ENCODE measurements at places on chromosomes 7 and 10. TPM values are rescaled to one million over a fixed set of nuclear protein-coding genes. Genes with fewer than 3 reads are reported as not detected.

Gene ZNF485
- 4.8 TPM for total RNA-seq

Gene CACNA2D1
- 9.5 TPM for total RNA-seq

Gene GJD4
- not detected for total RNA-seq

Gene TUBB8
- not detected for total RNA-seq

Gene HMX2
- total RNA-seq, result not detected

Gene MSS51
- 1.9 TPM for total RNA-seq

Gene ANKRD61
- total RNA-seq, result not detected

DNA sequence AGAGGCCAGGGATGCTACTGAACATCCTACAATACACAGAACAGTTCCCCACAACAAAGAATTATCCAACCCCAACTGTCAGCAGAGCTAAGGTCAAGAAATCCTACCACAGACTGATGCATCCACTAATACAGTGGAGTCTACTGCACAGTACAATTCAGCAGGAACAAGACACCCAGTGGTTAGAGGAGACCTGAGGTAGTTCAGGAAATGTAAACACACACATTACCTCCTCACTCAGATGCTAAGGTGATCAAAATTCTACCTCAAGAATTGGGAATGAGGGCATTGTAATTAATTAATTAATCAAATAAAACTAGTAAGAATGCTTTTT, 91.4 kb downstream of the ZFAND4 start:
- H3K36me3 ChIP-seq, result no peaks in the 10 kb centered on the region
- no peaks in the 10 kb centered on the region for H3K27me3 ChIP-seq
- no peak for DNase-seq
- H3K27ac ChIP-seq, result no peak overlapping the region
- no peaks in the 10 kb centered on the region for H3K4me1 ChIP-seq

DNA sequence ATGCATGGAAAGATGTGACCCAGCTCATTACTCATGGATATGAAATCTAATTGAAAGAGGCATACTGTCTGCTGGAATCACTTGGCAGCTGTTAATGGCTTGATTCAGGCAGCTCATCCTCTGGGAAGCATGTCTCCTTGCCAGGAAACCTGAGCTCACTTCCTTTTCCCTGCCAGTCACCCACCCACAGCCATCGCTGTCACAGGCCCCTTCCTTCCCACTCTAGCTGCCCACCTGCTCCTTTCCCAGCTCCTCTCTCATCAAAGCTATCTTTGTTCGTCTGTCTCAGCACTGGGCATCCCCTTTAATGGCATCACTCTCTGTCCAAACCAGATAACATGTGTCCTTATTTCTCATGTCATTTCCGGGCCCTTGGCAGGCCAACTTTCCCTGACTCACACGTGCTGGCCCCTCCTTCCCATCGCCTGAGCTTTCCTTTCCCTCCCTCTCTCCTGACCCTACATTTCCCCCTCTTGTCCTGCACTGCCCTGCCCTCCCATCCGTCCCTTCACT, 721.9 kb downstream of the TNS3 start:
- H3K27ac ChIP-seq, result no peak overlapping the region
- DNase-seq, result no peak
- no peak overlapping the region for H3K4me3 ChIP-seq
- H3K4me1 ChIP-seq, result no peaks in the 10 kb centered on the region
- H3K36me3 ChIP-seq, result no peaks in the 10 kb centered on the region

DNA sequence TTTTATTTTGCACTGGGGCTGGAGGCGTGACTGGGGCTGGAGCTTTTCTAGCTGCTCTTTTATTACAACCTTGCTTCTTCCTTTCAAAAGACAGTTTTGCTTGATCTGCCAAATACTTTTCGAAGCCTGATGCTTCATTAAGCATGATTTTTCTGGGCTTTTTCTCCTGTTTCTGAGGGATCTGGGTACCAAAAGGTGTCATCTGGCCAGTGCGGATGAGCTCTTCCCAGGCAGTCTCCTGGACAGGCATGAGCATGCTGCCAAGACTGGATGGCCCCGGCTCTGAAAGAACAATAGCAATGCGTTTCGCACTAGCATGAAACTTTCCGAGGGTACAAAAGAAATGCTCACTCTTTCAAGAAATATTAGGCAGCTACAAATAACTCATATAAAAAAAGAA, 14.4 kb downstream of the ERCC6 start:
- H3K4me1 ChIP-seq, result no peaks in the 10 kb centered on the region
- no peaks in the 10 kb centered on the region for H3K27me3 ChIP-seq
- H3K36me3 ChIP-seq, result peaks cover 69% of the 10 kb centered on the region
- no peak overlapping the region for H3K4me3 ChIP-seq

DNA sequence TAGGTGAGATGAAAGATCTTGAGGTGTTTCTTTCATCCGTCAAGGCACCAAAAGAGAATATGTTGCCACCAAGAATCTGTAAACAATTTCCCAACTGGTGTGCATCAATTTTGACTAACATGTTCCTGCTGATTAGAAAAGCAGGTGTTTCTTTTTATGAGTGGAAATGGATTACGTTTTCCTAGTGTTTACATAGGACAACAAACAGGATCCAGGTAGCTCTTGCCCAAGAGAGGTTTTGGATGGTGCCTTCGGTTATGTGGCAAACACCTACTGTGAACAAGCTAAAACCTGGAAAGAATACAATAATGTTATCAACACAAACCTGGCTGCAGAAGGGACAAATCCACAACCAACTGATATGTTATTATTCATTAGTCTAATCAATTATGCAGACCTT, 53.6 kb upstream of the WNT16 start:
- H3K4me3 ChIP-seq, result no peak overlapping the region
- no peak for DNase-seq
- H3K4me1 ChIP-seq, result peaks cover 16% of the 10 kb centered on the region
- H3K27me3 ChIP-seq, result no peaks in the 10 kb centered on the region
- no peaks in the 10 kb centered on the region for H3K36me3 ChIP-seq
- peak overlapping the region; percentile 49 for H3K27ac ChIP-seq

DNA sequence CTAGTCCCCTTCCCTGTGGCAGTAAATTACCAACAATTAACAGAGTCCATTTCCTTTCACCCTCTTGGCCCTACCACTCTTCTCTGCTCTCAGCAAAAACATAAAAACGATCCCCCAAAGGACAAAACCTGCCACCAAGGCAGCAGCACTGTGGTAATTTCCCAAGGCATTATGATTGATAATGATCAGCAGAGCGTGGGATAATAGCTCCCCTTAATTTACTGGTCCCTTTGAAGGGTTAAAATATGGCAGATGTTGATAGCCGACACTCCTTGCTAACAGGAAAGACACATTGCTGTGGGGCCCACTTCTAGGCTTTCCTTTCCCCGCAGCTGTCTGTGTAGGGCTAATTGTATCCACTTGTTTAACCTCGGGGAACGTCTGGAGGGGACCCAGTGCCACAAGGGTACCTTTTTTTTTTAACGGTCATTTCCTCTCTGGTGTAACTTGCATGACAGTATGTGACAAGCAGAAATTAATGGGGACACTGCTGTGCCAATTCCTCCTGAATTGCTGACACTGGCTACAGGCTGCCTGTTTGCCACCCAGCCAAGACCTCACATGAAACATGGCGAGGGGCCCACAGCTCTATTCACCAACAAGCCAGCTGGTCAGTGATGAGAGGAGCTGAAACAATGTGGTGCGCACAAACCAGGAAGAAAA, 81.3 kb downstream of the CDK6 start:
- DNase-seq, result no peak
- H3K4me1 ChIP-seq, result peaks cover 21% of the 10 kb centered on the region
- no peaks in the 10 kb centered on the region for H3K36me3 ChIP-seq
- no peaks in the 10 kb centered on the region for H3K27me3 ChIP-seq
- H3K27ac ChIP-seq, result peak overlapping the region; percentile 18

GRCh38 chr7:82017334-82017943, 247.6 kb upstream of the HGF start:
- DNase-seq, result no peak
- H3K36me3 ChIP-seq, result no peaks in the 10 kb centered on the region
- H3K27ac ChIP-seq, result no peak overlapping the region
- no peak overlapping the region for H3K4me3 ChIP-seq
- no peaks in the 10 kb centered on the region for H3K27me3 ChIP-seq

- H3K27ac ChIP-seq, result no peak overlapping the region
- H3K36me3 ChIP-seq, result no peaks in the 10 kb centered on the region
- DNase-seq, result no peak
- H3K27me3 ChIP-seq, result no peaks in the 10 kb centered on the region
- peaks cover 9% of the 10 kb centered on the region for H3K4me1 ChIP-seq
These were observed 74.0 kb downstream of the DGKI start for GRCh38 chr7:137772748-137773147.

GRCh38 chr10:69768386-69768785, 33.3 kb upstream of the COL13A1 start:
- no peaks in the 10 kb centered on the region for H3K4me1 ChIP-seq
- H3K4me3 ChIP-seq, result no peak overlapping the region
- no peaks in the 10 kb centered on the region for H3K27me3 ChIP-seq
- H3K27ac ChIP-seq, result no peak overlapping the region
- DNase-seq, result no peak

GRCh38 chr7:21128062-21128817, 299.6 kb upstream of the SP4 start:
- H3K36me3 ChIP-seq, result no peaks in the 10 kb centered on the region
- H3K27me3 ChIP-seq, result peaks cover 15% of the 10 kb centered on the region
- DNase-seq, result no peak
- no peak overlapping the region for H3K4me3 ChIP-seq
- H3K27ac ChIP-seq, result no peak overlapping the region
- H3K4me1 ChIP-seq, result peaks cover 5% of the 10 kb centered on the region

GRCh38 chr10:10054466-10054865, 963.2 kb upstream of the CELF2 start:
- no peaks in the 10 kb centered on the region for H3K27me3 ChIP-seq
- no peaks in the 10 kb centered on the region for H3K4me1 ChIP-seq
- no peaks in the 10 kb centered on the region for H3K36me3 ChIP-seq
- no peak for DNase-seq
- no peak overlapping the region for H3K4me3 ChIP-seq
- no peak overlapping the region for H3K27ac ChIP-seq

GRCh38 chr7:91201442-91202113, 62.7 kb upstream of the FZD1 start:
- no peaks in the 10 kb centered on the region for H3K27me3 ChIP-seq
- H3K36me3 ChIP-seq, result no peaks in the 10 kb centered on the region
- H3K4me3 ChIP-seq, result no peak overlapping the region

DNA sequence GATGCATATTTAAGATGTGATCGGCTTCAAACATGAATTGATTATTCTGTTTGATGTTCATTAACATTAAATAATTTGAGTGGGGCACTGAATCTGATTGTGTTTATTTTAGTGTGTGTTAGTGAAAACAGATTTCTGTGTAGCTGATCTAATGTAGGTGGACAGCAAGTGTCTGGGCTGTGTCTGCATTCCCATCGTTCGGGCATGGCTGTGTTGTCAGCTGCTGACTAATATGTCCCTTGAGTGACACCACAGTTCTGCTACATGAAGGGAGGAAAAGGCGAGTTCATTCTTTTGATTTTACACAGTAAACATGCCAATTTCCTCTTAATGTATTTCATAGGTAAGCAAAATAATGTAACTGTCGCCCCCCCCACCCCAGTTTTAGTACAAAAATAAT, 203.0 kb downstream of the CNTNAP2 start:
- no peaks in the 10 kb centered on the region for H3K4me1 ChIP-seq
- no peak overlapping the region for H3K4me3 ChIP-seq
- no peaks in the 10 kb centered on the region for H3K36me3 ChIP-seq
- H3K27ac ChIP-seq, result no peak overlapping the region

DNA sequence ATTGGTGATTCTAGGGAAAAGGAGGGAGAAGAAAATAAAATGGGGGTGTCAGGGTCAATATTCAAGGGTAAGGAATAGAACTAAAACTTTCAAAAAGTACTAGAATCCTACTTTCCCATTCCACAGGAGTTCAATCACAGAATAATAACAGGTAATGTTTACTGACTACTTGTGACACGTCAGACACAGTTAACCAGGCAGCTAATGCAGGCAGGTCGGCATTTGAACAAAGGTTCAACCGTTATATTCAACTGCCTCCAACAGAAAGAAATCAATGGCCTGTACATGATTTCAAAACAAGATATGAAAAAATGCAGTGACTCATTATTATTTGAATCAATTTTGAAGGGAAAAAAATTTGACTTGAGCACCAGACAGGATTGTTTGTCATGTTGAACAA, 3.1 kb downstream of the ASB15 start:
- no peaks in the 10 kb centered on the region for H3K36me3 ChIP-seq
- no peak for DNase-seq
- H3K4me3 ChIP-seq, result no peak overlapping the region
- H3K27me3 ChIP-seq, result no peaks in the 10 kb centered on the region
- H3K4me1 ChIP-seq, result no peaks in the 10 kb centered on the region

DNA sequence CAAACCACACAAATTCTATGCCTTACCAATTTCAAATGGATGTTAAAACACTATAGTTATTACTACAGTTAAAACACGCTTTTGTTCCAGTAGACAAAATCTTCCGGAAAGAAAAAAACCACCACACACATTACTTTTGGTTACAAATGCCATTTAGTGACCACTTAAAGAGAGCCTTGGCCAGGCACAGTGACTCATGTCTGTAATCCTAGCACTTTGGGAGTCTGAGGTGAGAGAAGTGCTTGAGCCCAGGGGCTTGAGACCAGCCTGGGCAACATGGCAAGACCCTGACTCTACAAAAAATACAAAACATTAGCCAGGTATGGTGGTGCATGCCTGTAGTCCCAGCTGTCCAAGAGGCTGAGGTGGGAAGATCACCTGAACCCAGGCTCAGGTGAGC, 7.2 kb downstream of the TNPO3 start:
- no peak for DNase-seq
- H3K27me3 ChIP-seq, result no peaks in the 10 kb centered on the region
- no peaks in the 10 kb centered on the region for H3K36me3 ChIP-seq
- H3K4me3 ChIP-seq, result no peak overlapping the region
- H3K27ac ChIP-seq, result no peak overlapping the region

DNA sequence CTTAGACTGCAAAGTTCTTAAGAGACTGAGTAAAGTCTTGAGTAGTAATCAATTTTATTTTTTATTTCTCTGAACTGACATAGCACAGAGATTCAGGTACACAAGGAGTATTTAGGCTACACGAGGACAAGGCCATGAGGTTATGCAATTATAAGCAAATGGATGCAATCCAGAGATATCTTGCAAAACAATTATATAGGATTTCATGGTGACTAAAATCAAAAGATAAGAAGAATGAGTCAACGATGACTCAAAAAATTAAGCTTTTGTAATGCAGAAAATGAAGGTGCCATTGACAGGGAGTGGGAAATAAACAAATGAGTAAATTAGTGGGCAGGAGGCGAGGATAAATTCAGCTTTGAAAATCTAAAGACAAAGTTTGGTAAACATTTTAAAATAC, 66.7 kb upstream of the MYO3A start:
- no peaks in the 10 kb centered on the region for H3K4me1 ChIP-seq
- H3K36me3 ChIP-seq, result no peaks in the 10 kb centered on the region
- no peak overlapping the region for H3K4me3 ChIP-seq
- H3K27ac ChIP-seq, result no peak overlapping the region
- H3K27me3 ChIP-seq, result no peaks in the 10 kb centered on the region

GRCh38 chr10:132420981-132421846, 24.2 kb downstream of the PWWP2B start:
- H3K36me3 ChIP-seq, result no peaks in the 10 kb centered on the region
- H3K4me3 ChIP-seq, result peak overlapping the region; percentile 28
- no peak for DNase-seq
- peak overlapping the region; percentile 88 for H3K27ac ChIP-seq
- H3K27me3 ChIP-seq, result no peaks in the 10 kb centered on the region

Data from suprapubic skin (tissue), 4 donors.